Lung (tissue), 17 donors: ENCODE measurements at places on chromosomes 1 and 21.
A peak's percentile ranks its signal among the peaks of the same experiment; 100 is the strongest.

GRCh38 chr1:162305969-162306368, 70.7 kb downstream of the SPATA46 start:
- DNase-seq = no peak

GRCh38 chr21:21019681-21020080, 21.5 kb downstream of the NCAM2 start:
- no peak for DNase-seq

- DNase-seq = no peak
Measured at GRCh38 chr21:26388731-26389231, 184.3 kb downstream of the CYYR1 start.

DNA sequence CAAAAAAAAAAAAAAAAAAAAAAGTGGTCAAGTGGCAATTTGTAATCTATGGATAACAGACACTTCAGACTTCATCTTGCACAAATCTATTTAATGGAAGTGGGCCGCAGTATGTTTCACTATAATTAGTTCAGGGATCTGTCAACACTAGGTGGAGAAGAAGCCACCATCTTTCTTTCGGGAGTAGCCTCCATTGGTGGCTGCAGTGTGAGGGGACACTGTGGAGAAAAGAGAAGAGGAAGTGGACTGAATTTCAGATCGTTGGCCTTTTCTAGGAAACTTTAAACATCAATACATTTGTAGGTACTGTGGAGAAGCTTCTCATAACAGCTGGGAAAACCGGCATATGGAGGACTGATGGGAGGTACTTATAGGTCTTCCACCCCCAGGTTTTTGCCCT, 8.0 kb upstream of the ELAPOR1 start:
- no peak for DNase-seq

- no peak for DNase-seq
Measured at GRCh38 chr1:93042187-93043056, 36.7 kb upstream of the MTF2 start.

DNA sequence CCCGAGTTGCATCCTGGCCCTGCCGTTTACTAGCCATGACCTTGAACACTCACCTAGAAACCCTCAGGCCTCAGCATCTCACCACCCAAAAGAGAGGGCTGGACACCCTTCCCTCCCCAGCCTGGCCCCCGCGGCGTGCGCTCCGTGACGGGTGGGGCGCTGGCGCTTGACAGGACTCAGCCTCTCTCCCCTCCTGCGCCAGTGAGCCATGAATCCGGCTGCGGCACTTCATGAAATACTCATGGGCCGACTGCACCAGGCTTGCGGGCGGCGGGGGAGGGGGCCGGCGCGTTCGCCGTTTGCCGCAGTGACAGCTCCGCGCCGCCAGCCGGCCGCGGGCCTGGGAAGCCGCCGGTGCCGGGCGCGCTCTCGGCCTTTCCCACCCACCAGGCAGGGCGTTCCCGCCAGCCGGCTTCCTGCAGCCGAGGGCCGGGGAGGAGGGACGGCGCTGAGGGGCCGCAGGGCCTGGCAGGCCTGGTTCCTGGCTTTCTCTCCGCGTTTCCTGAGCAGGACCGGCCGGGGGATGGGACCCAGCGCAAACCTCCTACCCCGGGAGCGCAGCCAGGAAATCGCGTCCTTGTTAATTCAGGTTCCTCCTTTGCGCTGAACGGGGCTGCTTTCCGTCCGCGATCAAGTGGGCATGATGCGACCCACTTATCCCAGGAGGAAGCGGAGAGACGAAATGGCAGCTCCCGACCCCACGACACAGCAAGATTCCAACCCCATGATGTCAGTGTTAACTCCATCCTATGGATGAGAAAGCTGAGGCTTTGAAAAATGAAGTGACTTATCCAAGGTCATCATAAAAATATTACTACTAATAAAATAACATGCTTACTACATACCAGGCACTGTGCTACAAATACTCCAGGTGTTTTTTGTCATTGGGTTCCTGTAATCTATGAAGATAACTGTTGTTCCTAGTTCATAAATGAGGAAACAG, 9.1 kb upstream of the LUZP1 start:
- DNase-seq = peak; percentile 91

DNA sequence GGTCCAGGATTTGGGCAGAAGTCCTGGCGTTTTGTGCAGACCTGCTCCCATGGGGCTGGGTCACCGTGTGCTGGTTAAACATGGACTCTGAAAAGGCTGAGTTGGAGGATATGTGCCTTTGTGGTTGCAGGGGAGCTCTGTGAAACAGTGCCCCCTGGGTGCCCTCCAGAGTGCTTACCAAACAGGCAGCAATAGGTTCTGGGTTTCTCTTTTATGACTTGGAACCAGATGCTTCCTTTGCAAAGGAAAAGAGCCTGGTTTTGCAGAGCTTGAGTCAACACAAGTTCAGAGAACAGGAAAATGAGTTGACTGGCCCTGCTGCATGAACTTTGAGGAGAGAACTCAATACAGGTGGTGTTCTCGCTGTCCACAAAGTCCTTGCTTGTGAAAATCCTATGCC, 288.9 kb downstream of the TM2D1 start:
- peak; percentile 17 for DNase-seq

DNA sequence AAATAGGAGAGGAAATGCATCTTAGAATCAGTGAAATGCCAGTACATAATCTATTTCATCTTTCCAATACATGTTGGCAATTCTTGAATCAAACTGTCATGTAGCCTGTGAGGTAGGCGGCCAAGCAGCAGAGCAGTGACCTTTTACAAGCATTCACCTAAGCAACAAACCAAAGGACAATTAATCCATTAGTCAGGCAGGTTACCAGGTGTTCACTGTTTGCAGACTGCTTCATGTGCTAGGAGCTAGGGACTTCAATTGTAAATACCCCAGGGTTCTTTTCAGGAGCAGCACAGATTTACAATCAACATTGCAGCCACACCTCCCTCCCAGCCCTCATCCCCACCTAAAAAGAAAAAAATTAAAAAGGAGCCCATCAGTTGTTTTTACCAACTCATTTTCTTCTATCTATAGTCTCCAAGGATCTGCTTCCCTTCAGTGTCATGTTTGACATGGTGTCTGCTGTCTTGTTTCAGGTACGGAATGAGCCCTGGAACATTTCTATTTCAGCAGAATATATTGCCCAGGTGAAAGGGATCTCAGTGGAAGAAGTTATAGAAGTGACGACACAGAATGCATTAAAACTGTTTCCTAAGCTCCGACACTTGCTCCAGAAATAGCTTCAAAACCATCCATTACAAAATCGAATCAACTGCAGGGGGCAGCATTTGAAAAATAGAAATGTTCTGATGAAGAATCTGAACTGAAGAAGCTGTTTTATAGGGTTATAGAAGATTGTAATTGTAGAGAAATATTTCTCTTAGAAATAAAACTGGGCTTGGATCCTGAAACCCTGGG, 23.0 kb downstream of the TATDN3 start:
- DNase-seq = peak; percentile 59

DNA sequence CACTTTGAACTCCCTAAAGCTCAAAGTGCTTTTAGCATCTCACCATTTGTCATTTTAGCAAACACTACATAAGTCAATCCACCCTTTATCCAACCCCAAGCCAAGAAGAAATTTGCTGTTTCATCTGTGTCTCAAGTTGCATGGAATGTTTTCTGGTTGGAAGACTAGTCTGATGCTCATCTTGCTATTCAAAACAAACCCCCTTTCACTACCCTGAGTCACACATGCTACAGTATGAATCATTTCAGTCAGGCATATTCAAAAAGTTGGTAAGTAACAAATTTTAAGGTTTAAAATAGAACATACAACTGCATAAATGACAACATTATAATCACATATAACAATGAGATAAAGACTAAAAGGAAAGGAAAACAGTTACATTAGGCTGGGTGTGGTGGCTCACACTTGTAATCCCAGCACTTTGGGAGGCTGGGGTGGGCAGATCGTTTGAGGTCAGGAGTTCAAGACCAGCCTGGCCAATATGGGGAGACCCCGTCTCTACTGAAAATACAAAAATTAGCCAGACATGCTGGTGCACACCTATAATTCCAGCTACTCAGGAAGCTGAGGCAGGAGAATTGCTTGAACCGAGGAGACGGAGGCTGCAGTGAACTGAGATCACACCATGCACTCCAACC, 38.7 kb downstream of the DSTYK start:
- no peak for DNase-seq

DNA sequence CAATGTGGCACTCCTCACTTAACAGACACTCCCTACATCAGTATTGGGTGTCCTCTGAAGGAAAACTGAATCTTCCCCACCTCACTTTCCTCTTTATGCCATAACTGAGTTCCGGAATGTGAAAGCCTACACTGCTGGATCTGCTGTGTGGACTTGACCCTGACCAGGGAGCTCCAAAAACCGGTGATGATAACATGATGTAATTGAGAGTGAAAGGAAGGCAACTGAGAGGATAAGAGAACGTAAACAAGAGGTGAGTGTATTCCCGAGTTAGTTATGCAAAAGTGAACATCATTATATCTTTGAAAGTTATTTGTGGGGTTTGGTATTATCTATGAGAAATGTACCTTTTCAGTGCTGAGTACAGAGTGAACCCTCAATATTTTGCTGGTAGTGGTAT, 1794.8 kb downstream of the MRPL39 start:
- DNase-seq = no peak

DNA sequence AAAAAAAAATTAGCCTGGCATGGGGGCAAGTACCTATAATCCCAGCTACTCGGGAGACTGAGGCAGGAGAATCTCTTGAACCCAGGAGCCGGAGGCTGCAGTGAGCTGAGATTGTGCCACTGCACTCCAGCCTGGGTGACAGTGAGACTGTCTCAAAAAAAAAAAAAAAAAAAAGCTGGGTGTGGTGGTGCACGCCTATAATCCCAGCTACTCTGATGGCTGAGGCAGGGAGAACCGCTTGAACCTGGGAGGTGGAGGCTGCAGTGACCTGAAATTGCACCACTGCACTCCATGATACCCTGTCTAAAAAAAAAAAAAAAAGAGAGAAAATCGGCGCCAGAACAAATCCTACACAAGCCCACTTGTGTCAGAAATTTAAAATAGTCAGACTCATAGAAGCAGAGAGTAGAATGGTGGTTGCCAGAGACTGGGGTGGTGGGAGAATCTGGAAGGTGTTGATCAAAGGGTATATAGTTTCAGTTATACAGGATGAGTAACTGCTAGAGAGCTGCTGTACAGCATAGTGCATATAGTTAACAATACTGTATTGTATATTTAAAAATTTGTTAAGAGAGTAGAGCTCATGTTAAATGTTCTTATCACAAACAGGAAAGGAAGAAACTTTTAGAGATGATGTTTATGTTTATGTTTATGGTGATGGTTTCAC, 9.6 kb downstream of the DIP2A start:
- DNase-seq = no peak

- peak; percentile 59 for DNase-seq
Measured at GRCh38 chr1:233394860-233395717, 67.6 kb downstream of the MAP3K21 start.

- DNase-seq = peak; percentile 44
Measured at GRCh38 chr1:51453010-51453409, 66.1 kb downstream of the EPS15 start.

GRCh38 chr1:202710070-202711045, at the start of gene SYT2:
SYT2 (minus strand) TSS chr1:202710454; CDS start chr1:202605772, 104,682 bp downstream.
- DNase-seq = peak; percentile 75

GRCh38 chr1:211638246-211638645, 37.2 kb downstream of the NEK2 start:
- DNase-seq = no peak

DNA sequence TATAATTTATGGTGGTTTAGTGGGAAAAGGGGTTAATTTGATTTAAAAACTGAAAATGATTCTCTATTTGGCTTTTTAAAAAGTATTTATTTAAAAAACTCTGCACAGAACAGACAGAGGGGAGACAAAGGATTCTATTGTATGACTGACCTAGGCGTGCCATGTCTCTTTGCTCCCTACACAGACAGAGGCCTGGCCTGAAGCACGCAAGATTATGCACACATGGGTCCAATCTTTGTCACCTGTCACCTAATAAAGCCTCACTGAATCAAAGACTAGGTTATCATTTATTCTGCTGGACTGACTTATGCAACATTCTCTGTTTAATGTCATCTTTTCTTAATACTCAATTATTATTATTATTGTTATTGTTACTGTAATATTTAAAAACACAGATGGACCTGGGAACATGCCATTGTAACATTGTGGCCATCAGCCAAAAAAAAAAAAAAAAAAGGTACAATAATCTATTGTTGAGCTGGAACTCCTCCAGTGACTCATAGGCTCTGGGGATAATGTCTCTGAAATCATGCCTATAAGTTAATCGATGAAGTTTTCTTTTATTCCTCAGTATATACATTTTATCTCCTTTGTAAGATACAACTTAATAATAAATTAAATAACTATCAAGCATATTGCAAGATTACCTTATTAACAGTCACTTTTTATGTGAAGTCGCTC, 112.1 kb downstream of the RUNX1 start:
- peak; percentile 31 for DNase-seq

DNA sequence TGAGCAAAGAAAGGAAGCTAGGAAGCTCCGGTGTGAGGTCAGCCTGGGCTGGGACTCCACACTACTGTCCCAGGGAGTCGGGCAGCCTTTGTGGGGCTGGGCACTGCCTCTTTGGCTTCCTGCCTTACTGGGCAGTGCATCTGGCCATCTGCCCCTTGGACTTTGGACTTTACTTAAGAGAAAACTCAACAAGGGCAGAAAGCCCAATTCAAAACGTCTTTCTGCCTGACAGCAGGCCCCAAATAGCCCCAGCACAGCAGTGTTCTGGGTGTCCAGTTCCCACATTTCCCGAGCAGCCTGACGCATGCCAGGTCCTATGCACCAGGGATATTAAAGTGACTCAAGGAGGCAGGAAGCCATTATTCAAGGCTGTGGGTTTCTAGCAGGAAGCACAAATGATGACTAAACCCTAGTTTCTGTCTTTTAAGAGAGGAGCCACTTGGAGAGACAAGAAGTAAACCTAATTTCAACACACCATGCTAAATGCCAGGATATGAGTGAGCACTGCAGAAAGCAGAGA, 37.9 kb upstream of the EDEM3 start:
- no peak for DNase-seq

GRCh38 chr1:210332719-210333398, 4.2 kb downstream of the HHAT start:
- DNase-seq = no peak

DNA sequence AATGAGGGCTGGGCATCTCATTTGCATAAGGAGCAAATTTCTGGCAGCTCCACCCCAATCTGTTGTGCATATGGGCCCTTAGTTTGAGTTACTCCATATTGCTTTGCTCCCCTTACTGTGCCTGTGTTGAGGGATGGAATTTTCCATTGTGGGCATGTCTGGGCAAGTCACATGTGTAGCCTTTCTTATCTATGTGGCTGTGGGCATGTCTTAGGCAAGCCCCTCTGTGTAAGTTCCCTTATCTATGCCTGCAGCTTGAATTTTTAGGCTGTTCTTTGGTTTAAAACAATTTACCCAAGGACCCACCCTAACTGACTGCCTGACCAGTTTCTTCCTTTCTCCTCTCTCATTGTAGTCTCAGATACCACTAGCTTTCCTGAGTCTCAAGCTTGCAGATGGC, 405.7 kb upstream of the NCAM2 start:
- DNase-seq = no peak

DNA sequence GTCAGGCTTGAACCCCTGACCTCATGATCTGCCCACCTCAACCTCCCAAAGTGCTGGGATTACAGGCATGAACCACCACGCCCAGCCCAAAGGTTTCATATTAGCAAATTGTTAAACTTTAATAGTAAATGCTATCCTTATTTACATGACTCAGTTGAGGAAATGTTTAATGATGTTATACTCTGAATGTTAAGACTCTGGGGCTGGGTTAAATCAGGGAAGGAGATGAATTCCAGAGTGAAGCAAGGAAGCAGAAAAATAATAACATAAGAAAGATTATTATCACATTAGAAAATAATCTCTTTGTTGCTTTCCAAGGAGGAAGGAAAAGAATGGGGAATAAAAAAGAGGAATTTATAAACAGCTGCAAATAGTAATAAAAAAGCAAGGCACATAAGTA, 105.3 kb downstream of the PTGS2 start:
- no peak for DNase-seq
